ENCODE measurements at places on chromosomes 11 and 22. TPM values are rescaled to one million over a fixed set of nuclear protein-coding genes. Genes with fewer than 3 reads are reported as not detected.

GRCh38 chr22:35633520-35633919 lies 14.7 kb upstream of the APOL6 start:
- DNase-seq = no peak

- DNase-seq = peak; percentile 96
Measured at GRCh38 chr11:112226062-112226830, at the start of gene PTS. TSS of gene PTS (plus strand) at chr11:112226428. CDS start at chr11:112226444, 16 bp downstream.

- no peak for DNase-seq
Measured at GRCh38 chr11:126083829-126084607, 21.4 kb upstream of the CDON start.

DNA sequence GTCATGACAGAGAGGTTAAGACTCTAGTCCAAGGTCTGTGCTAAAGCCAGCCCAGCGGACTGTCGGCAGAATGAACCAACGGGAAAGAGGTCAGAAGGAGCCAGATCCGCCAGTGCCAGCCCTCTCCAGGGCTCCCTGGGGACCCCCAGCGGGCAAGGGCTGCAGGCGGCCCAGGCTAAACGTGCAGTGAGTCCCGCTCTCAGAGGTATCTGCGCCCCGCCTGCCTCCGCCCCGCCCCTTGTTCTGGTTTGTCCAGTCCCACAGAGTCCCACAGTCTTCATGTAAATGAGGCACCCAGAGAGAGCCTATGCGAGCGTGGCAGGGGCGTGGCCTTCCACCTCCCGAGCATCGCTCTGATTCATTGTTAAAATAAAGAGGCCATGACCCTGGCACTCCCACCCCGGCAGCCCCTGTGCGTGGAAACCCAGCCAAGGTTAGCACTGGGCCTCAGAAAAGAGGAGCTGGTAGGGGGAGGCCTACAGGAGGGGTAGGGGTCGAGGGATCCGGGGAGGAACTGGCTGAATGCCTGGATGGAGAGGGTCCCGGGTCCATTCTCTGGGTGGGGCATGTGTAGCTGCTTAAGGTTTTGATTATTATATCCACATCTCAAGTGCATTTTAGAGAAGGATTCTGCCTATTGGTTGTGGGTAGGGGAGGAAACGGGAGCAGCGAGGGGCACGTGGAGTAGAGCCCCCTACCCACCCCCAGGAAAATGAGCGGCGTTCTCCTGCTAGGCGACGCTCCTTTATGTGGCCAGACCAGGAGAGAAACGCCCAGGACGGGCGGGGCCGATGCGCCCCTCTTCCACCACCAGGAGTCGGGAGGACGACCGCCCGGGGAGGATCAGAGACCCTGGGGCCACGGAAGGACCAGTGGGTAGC lies at the start of gene TRIOBP:
Gene TRIOBP, plus strand, starts transcription at position 392 of the 881 bp plus-strand sequence. CDS start 4,318 bp downstream, outside the sequence.
- DNase-seq = peak; percentile 99

Gene LIMK2
- total RNA-seq = 87.6 TPM

Gene OR8G5
- not detected for total RNA-seq

GRCh38 chr11:64204464-64204989 lies 2.0 kb upstream of the FERMT3 start:
- no peak for DNase-seq

DNA sequence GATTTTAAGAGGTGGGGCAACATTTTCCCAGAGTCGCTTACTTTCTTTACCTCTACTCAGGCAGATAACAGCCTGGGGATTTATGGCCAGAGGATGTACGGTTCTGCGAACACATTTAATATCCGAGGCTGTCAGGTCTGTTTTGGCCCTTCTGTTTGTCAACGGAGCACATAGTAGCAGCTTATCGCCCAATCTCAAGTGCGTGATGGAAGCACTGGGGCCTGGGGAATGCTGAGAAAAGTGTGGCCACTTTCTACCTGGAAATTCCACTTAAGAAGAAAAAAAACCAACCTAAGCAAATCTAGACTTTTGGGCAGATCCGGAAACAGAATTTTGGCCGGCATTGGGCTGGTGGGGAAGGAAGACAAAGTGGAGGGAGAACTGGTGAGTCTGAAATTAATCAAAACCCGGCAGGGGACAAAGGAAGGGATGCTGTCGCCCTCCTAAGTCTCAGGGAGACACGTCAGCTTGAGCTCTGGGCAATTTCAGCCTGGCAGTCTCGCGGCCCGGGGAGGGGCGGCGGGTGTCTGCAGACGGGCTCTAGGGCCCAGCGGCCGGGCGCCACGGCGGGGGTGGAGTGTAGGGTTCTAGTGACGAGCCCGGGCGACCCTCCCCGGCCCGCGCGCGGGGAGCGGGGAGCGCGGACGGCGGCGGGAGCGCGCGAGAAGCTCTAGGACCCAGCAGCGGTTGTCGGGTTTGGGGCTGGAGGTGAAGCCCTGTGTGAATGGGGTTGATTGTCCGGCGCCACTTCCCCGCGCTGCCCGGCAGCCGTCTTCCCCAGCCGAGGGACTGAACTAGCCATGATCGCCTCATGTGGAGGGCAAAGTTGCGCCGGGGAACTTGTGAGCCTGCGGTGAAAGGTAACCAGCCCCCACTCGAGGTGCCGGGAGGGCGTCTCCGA lies at the start of gene AMOTL1:
Gene AMOTL1, plus strand, starts transcription at position 656 of the 901 bp plus-strand sequence. Its CDS starts 156 bp downstream, at position 812.
- peak; percentile 92 for DNase-seq

Gene RSF1
- 51.3 TPM for total RNA-seq

Gene HEPHL1
- not detected for total RNA-seq
